ENCODE measurements at places on chromosomes 6 and 20.

DNA sequence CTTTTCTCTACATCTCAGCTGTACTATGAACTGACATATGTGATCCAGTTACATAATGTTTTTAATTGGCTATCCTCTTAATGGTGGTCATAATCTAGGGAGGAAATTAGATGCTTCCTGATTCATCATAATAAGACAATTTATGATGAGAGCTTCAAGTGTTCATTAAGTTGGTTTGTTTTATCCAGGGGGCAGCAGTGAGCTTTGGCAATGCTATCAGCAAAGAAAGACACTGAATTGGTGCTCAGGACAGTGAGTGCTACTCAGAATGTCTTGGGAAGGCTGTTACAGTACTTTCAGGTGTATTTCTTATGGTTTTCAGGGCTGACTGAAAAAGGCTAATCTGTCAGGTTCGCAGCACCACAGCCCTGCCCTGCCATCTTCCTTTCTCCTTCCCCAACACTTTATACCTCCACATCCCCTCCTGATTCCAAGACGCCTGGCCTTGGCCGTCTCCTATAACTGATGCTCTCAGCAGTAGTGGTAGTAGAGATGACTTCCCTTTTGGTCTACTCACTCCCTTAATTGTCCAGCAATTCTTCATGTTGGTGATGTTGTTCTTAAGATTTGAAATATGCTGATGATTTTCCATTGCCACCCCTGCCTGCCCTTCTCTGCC, 67.0 kb upstream of the TNFAIP3 start:
- no peak for DNase-seq

DNA sequence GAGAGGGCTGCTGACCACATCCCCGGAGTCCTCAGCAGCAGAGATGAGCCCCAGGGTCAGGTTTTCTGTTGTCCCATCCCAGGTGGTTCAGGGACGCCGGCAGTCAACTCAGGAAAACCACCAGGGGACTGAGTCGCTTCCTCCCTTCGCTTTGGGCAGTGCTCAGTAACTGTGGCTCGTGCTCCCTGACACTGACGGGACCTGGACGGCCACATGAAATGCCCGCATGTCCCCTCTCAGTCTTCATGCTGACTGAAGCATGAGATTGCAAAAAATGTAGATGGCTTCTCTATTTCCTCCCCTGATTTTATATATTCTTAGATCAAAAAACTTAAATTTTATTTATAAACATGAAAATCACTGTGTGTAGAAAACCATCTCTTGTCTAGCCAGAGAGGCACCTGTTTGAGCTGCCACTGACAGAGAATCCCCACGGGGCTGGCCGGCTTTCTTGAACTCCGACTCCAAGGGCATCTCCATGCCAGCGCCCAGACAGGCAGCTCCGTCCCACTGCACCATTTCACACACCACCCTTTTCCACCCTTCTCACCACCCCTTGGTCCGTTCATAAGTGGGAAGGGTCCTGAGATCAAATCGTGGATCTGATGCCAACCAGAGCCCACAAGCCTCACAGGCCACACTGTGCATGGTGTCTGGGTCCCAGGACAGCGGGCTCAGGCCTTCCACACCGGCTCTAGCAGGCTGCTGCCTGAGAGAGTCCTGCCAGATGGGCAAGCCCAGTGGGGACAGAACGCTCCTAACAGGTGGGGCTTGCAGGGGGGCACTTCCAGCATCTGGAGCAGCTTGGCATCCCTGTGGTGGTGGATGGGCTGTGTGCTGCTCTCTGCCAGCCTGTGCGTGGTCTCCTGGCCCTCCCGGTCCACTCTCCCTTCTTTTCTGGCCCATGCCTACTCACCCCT, 98.2 kb downstream of the SMOC2 start:
- no peak for DNase-seq

DNA sequence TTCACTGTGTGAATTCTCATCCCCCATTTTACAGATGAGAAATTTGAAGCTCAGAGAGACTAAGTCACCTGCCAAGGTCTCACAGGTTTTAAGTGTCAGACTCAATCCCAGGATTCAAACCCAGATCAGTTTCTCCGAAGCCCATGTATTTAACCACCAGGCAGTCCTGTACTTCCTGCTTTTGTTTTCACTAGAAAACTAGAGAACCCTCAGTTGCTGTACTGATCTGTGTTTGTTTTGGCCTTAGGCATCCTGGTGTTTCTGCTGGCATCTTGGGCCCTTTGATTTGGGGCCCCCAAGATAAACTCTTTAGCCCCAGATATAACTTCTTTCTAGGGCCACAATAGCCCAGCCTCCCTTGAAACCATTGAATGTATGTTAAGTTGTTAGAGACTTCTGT, 36.5 kb downstream of the PPP1R16B start:
- DNase-seq: no peak

DNA sequence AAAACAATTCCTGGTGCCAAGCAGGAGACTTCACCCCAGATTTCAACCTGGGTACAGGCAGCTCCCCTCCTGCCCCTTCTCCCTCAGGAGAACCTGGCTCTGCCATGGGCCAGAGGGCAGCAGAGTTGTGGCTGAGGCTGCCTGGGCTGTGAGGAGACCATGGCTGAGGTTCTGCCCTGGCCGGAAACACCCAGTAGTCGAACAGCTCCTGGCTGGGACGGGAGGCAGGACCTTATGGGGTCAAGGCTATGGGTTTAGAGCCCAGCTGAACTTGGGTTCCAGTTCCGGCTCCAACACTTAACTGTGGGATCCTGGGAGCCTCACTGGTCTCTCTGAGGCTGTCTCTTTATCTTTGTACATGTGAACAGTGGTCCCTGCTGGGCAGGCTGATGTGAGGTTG, 8.5 kb downstream of the C6orf132 start:
- DNase-seq: no peak

DNA sequence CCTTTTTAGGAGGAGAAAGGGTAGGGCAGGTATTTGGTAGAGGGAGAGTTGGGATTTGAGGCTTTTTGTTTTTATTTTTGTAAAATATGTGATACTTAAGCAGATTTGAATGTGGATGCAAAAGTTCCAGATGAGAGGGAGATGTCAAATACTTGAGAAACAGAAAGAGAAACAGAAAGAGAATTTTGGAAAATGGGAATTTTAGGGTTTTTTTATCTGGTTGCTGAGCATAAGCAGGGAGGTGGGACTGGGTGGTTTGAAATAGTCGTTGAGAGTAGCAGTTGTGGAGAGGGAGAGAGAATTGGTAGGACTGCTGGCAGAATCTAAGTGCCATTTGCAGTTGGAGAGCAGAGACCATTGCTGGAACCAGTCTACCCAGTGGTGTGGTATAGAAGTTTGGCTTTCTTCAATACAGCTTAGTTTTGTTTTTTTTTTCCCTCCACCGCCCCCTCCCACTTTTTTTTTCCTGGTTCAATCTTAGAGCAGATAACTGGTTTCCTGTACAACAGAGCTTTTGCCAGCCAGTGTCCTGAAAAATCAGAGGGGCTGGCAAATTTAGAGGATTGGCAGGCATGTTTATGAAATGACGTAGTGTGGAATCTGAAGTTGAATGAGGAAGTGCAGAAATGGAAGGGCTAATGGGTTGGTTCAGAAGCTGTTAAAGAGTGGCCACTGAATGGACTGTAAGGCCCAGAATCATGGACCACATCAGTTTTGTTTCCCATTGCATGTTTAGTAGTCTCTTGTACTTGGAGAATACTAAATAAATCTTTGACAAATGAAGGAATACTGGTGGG, 68.7 kb downstream of the ATRN start:
- DNase-seq: no peak

- no peak for DNase-seq
These were observed 42.9 kb downstream of the PHACTR3 start for GRCh38 chr20:59647271-59647670.

GRCh38 chr6:42193491-42193894, 1.3 kb downstream of the GUCA1B start:
- DNase-seq: no peak

DNA sequence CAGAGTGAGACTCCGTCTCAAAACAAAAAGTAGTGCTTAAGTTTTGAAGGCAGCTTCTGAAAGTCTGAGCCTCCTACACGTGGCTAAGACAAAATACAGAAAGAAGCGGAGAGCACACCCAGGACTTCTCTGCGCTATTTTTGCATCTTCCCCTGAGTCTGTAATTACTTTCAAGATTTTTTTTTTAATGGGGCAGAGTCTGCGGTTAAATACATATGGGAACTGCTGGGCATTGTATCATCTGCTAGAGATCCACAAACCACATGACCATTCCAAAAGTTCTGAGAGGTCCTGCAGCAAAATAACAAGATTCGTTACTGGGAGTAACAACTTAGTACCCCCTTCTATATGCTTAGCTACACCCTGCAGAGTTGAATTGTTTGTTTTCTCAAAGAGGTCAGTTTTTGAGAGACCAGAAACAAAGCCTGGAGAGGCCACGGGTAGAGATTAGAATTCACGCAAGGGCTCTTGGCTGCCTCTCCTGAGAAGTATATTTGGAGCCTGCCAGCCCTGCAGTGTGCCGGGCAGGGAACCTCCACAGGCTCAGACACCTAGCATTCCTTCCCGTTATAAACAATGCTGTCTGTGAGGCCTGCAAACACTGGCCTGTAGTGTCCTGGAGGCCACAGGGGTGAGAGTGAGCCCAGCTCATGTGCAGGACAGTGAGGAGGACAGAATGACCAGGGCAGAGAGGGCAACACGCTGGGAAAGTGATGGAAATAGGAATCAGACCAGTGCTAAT, 48.2 kb upstream of the FAM50B start:
- no peak for DNase-seq

GRCh38 chr6:134956676-134957075, 6.8 kb upstream of the ALDH8A1 start:
- no peak for DNase-seq

DNA sequence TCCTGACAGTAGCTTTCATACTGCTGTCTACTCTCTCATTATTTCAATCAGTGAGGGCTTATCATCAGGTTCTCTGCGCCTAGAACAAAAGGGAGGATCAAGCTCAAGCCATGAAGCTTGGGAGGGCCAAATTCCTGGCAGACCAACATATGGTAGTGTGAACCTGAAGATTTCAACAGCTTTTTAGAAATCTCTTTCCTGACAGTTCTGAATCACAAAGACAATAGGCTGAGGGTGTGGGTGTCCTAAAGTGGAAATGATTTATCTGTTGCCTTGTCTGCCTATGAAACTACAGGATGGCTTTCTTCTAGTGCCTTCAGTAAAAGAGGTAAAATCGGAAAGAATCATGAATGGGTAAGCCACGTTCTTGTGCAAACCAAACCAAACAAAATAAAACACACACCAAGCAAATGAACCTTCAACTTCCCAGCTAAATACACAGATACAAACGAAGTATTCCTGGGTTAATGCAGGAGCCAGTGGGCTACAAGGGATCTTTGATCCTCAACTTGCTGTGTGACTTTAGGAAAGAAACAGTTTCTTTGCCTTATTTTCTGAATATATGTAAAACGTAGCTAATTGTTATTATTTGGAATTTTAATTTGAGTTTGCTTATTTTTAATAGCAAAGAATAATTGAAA, 2.7 kb upstream of the RHAG start:
- DNase-seq: no peak

- no peak for DNase-seq
These were observed 187.6 kb upstream of the CDYL start for GRCh38 chr6:4588581-4588980.

- no peak for DNase-seq
These were observed 203.5 kb downstream of the KCNQ5 start for GRCh38 chr6:72825315-72825911.

GRCh38 chr6:13303668-13304017, 24.7 kb downstream of the TBC1D7 start:
- DNase-seq: no peak

Measured in stimulated activated CD8-positive, alpha-beta memory T cell treated with anti-CD3 and anti-CD28 coated beads, Interleukin-15, amount 100 ng/mL, for 48 hours (primary cell).